ENCODE measurements at places on chromosomes 1 and 21.

GRCh38 chr1:59477867-59478266 lies 181.0 kb downstream of the FGGY start:
- no peak for DNase-seq

DNA sequence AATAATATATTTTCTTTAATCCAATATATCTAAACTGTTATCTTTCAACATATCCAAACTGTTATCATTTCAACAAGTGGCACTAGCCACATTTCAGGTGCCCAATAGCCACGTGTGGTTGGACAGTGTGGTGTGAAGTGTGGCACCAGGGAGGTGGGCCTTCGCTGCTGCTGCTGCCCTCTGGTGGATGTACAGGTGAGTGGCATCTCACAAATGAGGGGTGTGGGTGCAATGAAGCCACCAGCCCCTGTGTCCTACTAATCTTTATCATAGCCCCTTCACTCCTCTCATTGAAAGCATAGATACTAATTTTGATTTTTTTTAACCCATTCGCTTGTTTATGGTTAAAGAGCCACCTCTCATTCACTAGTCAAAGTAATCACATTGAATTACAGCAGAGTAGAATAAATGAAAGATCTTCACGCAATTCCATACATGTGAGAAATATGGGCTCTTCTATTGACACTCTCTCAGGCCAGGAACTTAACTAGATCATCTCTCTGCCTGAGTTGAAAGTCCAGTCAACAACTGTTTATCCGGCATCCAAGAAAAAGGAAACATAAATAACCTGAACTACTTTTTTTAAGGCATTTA lies 499.2 kb downstream of the OMA1 start:
- no peak for DNase-seq

DNA sequence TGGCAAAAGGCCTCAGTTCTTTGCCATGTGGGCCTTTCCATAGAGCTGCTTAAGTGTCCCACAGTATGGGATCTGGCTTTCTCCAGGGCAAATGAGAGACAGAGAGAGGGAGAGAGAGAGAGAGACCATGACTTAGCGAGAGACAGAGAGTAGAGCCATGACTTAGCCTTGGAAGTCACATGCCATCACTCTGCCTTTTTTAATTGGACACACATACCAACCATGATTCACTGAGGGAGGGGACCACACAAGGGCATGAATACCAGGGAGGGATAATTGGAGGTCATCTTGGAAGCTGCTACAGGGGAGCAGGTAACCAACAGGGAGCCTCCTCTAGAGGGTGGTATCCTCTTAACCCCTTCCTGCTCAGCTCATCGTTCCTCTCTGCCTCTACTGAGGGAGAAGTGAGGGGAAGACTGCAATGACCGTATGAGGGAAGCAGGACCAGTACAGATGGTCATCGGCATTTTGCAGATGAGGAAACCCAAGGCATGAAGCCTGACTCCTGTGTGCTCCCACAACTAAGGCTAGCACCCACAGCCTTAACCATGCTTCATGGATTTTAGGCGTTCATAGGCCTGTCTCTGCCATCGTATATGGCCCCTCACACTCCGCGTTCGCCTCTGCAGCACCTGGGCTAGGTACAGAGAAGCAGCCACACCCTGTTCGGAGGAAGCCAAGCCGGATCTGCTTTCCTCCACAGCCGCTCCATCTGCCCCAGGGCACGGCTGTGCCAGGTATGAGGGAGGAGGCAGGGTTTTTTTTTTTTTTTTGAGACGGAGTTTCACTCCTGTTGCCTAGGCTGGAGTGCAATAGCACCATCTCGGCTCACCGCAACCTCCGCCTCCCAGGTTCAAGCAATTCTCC lies 38.6 kb downstream of the MEF2D start:
- DNase-seq = no peak

DNA sequence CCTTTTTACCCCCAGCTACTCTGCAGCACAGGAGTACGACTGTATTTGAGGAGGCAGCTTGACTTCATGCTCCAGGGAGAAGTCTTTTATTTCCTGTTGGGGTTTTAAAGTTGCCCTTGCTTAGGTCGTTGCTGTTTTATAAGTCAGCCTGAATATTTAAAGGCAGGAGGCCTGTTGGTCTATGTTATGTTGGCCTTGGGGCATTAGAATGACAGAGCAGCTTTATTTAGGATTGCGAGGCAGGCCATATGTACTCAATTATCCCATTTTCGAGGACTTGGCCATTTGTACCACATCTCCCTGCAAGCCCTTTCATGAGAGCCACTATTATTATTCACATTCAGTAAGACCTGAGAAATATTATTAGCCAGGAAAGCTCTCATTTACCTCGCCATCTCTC lies 47.0 kb downstream of the KIF26B start:
- DNase-seq = peak; percentile 65

GRCh38 chr21:42021371-42022090 lies 11.4 kb upstream of the ZBTB21 start:
- DNase-seq = no peak

DNA sequence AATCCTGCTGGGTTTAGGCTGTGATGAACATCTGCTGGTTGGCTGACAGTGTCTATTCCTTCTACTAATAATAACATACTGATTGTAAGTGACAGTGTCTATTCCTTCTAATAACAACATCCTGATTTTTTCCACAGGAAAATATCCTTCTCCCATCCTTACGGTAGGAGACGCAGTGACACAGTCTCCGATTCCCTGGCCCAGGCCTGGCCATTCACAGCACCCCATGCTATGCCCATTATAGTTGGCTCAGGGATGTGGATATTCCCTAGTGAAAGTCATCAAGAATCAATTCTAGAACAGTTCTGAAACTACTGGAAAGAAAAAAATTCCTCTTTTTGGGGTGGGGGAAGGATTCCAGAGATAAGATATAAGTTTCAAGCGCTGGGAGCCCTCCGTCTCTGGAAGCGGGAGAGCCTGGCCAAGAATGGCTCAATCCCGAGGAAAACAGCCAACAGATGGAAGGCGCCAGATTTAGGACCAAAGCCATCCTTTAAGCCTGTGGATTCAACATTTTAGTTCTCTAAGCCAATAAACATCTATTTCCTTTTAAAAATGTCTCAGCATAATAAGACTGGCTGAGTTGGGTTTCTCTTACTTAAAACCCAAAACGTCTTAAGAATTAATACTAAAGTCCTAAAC lies 88.6 kb downstream of the GPATCH2 start:
- no peak for DNase-seq

GRCh38 chr21:36381841-36382589 lies 3.2 kb upstream of the CHAF1B start:
- DNase-seq = peak; percentile 14

DNA sequence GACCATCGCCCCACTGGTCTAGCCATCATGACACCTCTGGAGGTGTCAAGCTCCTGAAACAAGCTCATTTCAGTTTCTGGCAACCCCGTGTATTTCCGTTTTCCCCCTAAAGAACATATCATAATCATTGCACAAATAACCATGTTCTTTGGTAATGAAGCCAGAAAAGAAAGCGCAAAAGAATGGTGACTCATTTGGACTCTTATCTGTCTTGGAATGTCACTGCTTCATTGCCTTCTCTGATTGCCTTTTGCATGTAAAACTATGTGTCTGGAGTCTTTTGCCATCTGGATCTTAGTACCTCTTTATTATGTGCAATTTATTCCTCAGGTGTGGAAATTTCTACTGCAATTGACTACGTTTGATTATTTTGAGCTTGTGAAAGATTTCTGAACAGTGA lies 110.5 kb downstream of the COLGALT2 start:
- no peak for DNase-seq

GRCh38 chr1:22325531-22326371 lies 125.9 kb upstream of the ZBTB40 start:
- no peak for DNase-seq

DNA sequence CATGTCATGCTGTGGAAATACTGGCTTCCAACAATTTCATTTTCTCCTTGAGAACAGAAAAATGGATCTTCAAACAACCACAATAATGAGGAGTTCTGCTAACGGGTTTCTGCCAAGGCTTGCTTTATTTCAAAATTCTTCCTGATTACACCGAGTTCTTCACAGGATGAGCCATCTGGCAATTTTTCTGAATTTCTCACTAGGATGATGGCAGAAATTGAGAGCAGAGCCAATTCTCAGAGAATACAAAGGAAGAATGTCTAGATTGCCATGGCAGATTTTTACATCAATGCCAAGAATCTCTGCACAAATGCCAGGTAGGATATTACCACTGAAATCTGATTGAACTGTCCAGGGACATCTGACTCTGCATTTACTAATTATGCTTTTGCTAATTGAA lies 619.0 kb upstream of the CHRM3 start:
- DNase-seq = no peak

DNA sequence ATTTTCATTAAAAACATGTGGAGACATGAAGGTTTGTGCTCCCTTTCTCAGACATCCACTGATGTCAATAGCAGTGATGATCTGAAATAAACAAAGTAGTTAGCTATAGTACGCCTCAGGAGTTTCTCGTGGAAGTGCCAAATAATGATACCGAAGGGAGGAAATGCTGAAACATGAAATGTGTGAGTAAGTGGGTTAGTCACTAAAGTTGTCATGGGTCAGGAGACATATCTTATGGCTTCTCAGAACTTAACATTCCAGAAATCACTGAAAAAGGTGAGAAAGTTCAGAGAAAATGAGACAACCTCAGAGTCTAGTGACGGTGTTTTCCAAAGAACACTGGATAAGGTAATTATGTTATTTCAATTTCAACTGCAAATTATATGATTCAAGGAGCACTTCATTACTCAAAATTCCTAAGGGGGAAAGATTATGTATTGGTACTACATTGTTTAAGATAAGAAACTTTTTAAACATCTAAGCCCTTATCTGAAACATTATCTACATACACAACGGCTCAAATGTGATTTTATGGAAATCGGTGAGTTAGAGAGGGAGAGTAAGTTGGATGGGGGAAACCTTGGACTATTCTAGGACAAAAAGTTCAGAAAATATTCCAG lies 20.6 kb downstream of the NIBAN1 start:
- DNase-seq = peak; percentile 26

DNA sequence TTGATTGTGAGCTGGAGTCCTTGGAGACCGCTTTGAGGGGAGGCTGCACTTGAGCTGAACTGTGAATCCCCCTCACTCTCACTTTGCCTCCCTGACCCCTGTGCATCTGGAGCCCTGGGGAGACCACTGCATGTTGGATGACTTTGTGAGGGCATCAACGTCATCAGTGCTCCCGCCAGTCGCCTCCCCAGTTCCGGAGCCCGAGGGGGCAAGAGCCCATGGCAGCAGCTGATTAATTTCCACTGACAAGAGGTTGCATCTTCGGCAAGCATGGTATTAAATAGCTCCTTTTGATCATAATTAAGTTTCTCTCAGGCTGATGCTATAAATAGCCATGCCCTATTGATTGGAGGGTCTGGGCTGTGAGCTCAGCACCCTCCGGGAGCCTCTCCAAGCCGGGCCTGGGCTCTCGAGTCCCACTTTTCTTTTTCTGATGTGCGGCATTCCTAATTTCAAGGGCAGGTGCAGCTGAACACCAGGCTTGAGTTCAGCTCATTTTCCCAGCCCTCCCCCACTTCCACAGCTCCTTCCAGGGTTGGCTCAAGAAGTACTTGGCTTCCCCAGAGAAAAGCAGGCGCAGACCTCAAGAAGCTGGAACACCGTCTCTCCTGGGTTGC lies 33.2 kb downstream of the KCND3 start:
- no peak for DNase-seq

DNA sequence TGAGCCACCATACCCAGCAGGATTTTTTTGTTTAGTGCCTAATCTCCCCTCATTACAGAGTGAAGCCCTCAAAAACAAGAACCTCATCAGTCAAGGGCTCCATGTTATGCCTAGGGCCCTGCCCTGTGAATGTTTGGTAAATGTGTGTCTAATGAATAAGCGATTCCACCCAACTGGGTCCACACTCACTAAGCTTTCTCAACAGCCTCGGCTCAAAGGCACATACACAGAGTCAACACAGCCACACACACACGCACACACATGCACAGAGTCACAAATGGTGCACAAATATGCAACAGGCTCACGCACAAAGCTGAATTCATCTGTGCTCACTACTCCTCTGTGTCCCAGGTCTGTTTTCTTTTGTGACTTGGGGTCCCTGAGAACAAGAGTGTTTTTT lies 11.7 kb upstream of the SYNC start:
- DNase-seq = no peak

DNA sequence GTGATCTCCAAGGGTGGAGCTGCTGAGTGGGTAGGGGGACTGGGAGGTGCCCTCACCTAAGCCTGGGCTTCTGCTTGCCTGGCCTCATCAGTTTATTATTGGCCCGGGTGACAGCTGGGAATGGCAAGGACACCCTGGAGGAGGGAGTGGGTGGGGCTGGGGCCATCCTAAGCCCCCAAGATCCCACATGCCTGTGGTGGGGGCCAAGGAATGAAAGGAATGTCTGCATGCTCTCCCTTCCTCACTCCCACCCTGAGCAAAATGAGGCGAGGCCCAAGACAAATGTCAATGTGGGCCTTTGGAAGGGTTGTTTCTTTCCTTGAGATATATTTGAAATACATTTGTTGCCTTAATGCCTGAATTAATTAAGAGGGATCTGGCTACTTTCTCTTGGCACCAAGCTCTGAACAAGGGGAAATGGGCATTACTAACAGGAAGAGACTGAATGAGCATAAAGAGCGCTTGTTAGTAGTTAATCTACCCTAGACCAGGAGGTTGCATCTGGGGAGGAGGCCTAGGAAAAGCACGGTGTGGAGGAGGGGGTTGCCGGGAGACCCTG lies 19.7 kb upstream of the CHI3L1 start:
- DNase-seq = no peak

DNA sequence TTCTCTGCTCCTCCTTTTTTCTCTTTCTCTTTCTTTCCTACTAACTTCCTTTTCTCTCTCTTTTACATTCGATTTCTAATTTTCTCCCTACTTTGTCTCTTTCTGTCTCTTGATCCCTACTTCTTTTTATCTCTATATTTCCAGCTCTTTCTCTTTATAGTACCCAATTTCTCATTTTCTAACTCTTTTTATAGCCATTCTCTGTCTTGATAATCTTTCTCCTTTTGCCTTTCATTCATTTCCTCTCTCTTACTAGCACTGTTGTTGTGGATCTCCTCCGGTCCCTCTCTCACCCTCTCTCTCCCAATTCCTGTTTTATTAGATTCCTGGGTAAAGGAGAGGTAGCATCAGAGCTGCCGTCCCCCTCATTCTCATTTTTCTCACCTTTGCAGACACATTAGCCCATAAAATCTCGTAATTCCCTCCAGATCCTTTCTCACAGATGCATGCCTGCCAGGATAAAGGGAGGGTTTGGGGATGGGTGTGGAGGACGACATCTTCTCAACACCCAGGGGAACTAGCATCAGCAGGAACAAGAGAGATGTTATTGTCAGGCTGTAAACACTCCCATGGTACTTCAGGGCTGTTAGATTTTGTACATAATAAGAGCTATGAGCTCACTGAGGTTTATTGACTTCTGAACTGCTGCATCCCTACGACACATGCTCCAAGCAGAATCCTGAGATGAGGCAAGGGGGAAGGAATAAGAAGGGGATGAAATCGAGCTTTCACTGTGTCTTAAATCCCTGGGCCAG lies 159.0 kb upstream of the GALNT2 start:
- DNase-seq = no peak

GRCh38 chr1:219419860-219420259 lies 193.0 kb downstream of the ZC3H11B start:
- DNase-seq = no peak

DNA sequence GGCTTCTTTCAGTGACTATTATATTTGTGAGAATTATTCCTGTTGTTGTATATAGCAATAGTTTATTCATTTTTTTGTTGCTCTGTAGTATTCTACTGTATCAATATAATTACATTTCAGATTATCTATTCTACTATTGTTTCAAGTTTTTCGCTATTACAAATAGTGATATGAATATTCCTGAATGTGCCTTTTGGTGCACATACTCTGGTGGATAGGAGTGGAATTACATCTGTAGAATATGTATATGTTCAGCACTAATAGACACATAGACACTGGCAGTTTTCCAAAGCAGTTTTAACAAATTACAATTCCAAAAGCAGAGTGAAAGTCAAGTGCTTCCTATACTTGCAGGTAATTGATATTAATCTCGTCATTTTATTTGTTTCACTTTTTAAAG lies 696.2 kb upstream of the PRMT6 start:
- no peak for DNase-seq
